Inflammatory macrophage treated with lipopolysaccharide for 1 hour (primary cell): ENCODE measurements at places on chromosomes 12 and 14.

DNA sequence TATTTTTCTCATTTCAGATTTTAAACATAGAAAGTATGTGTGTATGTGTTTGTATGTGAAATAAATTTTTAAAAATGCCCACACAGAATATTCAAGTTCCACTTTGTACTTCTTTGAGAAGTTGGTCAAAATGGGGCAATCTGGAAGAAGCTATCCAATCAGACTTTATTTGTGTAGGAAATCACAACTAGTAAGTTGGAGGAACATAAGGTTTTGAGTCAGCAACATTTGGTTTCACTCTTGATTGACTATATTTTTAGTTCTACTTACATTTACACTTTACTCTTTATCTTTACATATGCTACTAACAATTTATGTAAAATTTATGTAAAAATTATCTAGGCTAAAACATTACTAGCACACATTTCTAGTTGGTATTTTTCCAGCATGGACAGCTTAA lies 128.1 kb downstream of the ATXN7L3B start:
- no peak for DNase-seq

DNA sequence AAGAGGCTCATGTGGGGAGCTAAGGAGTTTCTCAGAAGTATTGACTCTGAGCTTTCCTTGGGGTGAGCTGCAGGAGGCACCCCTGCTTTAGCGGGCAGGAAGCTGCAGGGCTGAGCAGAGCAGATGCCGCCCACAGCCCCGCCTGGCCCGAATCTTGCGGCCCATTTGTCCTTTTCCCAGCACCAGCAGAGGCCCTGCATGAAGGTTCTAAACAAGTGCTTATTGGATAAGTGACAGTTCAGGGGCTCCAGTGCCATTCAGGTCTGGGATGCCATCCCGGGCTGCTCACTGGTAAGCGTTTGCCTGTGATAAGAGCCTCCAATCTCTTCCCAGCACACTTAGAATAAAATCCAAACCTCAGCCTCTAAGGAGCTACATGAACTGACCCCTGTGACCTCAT lies 11.4 kb downstream of the RILPL1 start:
- no peak for DNase-seq

DNA sequence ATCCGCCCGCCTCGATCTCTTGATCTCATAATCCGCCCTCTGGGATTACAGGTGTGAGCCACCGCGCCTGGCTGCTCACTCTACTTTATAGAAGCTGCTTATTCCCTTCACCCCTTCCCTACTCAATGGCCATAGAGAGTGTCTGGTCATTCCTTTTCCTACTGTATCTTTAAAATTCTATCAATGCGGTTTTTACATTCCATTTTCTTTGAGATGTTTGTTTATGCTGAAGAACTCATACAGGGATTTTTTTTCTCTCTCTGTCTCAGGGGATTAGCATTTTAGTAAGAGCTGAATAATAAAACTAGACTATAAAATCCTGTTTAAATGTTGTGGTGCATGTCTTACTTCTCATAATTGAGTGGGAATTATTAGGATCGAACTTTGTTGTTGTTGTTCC lies 218.6 kb upstream of the FOXN3 start:
- DNase-seq = no peak

DNA sequence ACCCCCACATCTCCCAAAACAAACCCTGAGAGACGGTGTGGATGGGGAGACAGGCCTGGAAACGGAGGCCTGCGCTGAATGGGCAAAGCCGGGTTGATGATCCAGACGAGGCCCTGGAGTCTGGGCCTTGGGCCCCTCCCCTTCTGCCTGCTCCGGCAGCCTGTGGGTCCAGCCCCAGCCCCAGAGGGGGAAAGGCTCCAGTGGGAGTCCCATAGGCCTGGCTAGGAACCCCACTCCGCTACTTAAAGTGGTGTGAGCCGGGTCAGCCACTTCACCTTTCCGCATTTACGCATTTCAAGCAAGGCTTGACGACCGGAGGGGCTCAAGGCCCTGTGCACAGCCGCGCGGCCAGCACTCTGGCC lies 695 bp upstream of the TNFAIP2 start:
- DNase-seq = no peak

DNA sequence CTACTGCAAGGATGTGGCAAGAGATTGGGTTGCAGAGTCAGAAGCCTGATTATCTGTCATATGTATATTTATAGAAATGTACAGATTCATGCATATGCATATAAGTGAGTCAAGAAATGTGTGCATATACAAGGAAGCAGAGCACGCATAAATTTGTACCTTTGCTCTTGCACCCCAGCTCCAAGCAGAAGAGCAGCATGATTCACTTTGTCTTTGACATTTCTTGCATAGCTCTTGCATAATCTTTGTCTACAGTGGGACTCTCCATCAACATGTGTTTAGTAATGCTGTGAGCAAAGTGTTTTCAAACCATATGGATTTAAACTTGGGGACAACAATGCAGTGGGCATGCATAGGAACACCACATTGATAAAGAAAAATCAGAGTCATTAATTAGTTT lies 330.7 kb upstream of the DCN start:
- DNase-seq = no peak

- DNase-seq = no peak
Observed at GRCh38 chr14:82385048-82385447, 851.4 kb upstream of the SEL1L start.

GRCh38 chr14:75579338-75579864 lies 981 bp downstream of the FLVCR2 start:
- DNase-seq = no peak

GRCh38 chr12:1182069-1182468 lies 191.0 kb downstream of the ERC1 start:
- no peak for DNase-seq

DNA sequence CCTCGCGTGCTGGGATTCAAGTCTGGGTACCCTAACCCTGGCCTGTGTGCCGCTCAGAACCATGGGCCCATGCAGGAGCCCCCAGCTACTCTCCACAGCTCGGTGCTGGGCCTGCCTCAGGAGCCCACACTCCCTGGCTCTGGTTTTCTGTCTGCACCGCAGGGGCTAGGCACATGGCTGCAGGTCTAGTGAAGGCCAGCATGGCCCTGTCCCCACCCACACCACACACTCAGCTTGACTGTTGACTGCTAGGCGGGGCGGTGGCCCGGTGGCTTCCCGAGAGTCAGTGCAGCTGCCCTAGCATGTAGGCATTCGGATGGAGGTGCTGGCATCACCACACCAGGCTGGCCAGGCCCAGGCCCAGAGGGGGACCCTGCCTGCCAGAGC lies 7.9 kb downstream of the INF2 start:
- DNase-seq = no peak

- no peak for DNase-seq
Observed at GRCh38 chr12:29287622-29288021, 93.3 kb downstream of the ERGIC2 start.

- peak; percentile 88 for DNase-seq
Observed at GRCh38 chr12:66107451-66107915, 23.1 kb downstream of the LLPH start.

DNA sequence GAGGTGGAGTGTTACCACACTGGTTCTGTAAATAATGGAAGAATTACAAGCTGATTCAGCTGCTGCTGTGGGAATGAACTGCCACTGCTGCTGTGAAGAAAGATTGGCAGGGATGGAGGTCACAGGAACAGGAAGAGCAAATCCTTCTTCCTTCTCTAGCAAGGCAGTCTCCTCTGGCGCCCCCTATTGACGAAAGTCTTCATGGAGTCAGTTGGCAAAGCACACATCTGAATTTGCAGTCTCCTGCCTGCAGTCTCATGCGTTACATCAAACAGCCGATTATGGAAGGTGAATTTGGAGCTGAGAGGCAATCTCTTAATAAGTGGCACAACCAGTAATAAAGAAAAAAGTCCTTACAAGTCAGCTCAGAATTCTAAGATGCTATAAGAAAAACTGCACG lies 106.0 kb upstream of the TMTC1 start:
- DNase-seq = peak; percentile 15

GRCh38 chr12:56878010-56878339 lies 56.2 kb downstream of the SDR9C7 start:
- DNase-seq = no peak

GRCh38 chr14:92397953-92398564 lies 75.1 kb downstream of the SLC24A4 start:
- no peak for DNase-seq

DNA sequence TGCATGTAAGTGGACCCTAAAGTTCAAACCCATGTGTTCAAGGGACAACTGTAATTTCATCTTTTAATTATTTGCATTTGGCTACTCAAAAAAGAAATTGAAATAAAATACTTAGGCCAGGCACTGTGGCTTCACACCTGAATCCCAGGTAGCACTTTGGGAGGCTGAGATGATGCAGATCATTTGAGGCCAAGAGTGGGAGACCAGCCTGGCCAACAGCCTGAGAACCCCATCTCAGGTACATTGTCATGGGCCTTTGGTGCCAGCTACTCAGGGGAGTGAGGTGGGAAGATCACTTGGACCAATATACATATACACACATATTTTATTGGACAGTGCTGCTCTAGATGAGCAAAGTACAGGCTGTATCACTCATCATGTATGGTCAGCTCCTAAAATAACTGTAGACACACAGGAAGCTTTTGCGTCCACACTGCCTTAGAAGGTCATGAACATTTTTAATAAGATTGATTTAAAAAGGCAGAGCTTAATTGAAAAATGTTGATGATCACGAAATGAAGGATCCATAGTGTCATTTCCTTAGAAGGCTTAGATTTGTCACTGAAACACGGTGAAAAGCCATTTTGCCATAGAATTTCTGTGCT lies 2.5 kb upstream of the ZCCHC8 start:
- no peak for DNase-seq

GRCh38 chr12:40762072-40762471 lies 69.8 kb downstream of the CNTN1 start:
- DNase-seq = no peak

GRCh38 chr14:36505892-36506731 lies 13.9 kb downstream of the NKX2-1 start:
- DNase-seq = no peak

- DNase-seq = no peak
Observed at GRCh38 chr14:65346474-65346873, 66.1 kb upstream of the FUT8 start.

- no peak for DNase-seq
Observed at GRCh38 chr12:4653257-4653656, 4.3 kb downstream of the NDUFA9 start.

DNA sequence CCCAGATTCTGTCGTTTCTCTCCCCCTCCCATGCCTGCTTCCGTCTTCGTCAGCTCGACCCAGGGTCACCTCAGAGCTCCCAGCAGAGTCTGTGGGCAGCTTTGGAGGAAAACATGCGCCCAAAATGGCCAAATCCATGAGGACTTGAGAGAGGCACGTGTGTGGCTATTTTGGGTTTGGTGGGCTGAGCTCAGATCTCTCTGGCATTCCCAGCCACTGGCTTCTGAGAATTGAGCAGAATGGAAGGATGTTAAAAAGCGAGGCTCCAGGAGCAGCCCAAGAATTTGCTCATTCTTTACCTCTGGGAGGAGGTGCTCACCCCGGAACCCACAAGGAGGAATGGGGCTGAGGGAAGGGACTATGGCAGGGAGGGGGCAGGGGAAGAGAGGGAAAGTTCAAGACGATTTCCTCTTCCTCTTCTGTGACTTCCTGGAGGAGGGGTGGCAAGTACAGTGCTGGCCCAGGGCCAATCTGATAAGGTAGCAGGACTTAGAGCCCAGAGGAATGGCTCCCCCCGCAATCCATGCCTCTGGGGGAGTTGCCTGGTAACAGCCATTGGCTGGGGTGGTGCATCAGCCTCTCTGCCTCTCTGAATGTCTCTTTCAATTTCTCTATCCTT lies 20.1 kb downstream of the TSPAN9 start:
- DNase-seq = no peak
